ENCODE measurements at places on chromosomes 12 and 14.
A peak's percentile ranks its signal among the peaks of the same experiment; 100 is the strongest.

DNA sequence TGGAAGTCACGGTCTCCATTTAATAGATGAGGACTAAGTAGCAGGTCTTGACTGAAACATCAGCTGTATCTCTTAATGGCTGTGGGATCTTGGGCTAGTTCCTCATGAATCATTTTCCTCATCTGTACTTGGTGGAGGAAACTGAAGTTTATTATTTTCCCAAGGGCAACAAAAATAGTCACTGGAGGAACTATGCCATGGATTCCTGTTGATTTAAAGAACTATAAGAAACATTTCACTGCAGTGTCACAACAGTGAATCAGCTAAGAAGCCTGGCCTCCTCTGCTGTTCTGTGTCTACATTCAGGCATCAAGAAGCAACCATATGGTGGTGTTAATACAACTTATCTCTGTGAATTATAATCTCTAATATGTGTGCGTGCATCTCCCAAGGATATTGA, 200.5 kb downstream of the STXBP6 start:
- DNase-seq: no peak

- DNase-seq: no peak
Observed at GRCh38 chr14:68766299-68767247, 26.3 kb downstream of the ZFP36L1 start.

DNA sequence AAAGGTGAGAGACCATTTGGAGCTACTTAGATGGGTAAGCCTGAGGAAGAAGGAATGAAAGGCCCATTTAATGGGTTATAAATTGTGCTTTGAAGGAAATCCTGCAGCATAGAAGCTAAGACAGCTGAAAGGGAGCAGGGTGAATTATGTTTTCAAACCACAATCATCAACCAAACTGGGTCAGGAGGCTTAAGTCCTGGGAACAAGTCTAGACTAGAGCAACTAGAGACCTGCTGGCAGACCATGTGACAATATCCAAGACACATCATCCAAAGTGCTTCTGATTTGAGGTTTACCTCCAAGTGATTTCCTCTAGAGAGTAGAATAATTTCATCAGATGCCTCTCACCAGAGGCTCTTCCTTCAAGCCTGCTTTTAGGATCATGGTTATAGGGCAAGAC, 53.7 kb downstream of the MAP3K9 start:
- DNase-seq: no peak

DNA sequence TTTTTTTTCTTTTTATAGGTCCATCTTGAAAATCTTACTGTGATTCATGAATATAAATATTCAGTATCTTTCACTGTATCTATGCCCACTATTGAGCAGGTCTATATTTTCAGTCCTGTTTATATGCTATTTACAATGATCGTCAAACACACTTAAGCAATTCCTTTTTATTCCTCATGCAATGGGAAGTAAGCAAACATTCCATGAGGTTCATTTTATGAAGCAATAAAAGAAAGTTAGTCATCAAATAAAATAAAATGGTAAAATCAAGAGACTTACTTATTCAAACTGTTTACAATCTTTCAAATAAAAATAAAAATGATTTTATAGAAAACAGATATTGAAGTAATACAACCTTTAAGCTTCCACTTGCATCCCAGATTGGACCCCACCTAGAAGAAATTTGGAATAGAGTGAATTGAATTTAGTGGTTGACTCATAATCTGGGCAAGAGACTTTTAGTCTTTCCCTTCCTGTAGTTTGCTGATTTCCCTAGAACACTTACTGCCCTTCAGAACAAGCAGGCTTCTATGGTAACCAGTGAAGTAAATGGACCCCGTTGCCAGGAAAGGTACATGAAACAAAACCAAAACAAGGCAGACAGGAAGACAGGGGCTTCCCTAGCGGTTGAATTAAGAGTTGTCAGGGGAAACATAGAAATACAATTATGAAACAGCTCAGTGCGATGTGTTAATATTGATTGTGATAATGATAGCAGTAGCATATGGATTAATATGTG, 241.0 kb upstream of the ATP2B1 start:
- peak; percentile 98 for DNase-seq

DNA sequence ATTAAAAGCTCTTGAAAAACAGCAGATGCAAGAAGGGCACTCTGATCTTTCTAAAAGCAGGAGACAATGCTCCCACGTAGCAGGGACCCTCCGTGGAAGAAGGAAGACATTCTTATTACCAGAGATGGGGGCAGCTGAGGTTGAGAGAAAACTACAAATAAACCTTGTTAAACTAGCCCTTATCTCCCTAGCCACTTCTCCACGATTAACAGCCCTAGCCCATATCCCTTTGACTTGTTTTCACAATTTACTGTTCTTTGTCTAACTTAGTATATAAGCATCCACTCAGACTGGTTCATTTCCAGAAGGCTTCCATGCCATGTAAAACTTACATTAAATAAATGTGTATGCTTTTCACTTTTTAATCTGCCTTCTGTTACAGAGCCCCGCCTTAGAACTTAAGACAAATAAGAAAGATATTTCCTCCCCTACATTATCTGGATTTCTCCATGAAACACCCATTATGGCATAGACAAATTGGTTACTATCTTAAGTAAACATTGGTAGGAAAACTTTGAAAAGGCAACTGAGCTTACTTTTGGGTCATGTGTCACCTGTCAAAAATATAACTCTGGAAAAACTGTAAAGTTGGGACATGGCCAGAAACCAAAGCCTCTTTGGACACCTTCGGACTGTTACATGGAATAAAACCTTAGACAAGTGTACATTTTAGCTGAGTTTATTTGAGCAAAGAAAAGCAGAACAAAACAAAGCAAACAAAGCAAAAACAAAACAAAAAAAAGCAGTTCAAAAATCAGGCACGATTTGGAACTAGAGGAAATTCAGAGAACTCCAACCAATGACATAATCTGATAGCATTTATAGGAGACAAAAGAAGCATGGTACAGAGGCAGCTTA, 4.9 kb upstream of the RNASE1 start:
- no peak for DNase-seq

GRCh38 chr12:51980051-51980808, 26.5 kb upstream of the TAMALIN start:
- DNase-seq: peak; percentile 70

GRCh38 chr14:75542588-75543091, 20.4 kb downstream of the BATF start:
- DNase-seq: peak; percentile 77

GRCh38 chr12:131415781-131416180, 295.1 kb upstream of the SFSWAP start:
- no peak for DNase-seq

- DNase-seq: no peak
Observed at GRCh38 chr14:95337041-95337595, 17.4 kb upstream of the CLMN start.

GRCh38 chr12:109476807-109477184, 304 bp downstream of the KCTD10 start:
- no peak for DNase-seq

DNA sequence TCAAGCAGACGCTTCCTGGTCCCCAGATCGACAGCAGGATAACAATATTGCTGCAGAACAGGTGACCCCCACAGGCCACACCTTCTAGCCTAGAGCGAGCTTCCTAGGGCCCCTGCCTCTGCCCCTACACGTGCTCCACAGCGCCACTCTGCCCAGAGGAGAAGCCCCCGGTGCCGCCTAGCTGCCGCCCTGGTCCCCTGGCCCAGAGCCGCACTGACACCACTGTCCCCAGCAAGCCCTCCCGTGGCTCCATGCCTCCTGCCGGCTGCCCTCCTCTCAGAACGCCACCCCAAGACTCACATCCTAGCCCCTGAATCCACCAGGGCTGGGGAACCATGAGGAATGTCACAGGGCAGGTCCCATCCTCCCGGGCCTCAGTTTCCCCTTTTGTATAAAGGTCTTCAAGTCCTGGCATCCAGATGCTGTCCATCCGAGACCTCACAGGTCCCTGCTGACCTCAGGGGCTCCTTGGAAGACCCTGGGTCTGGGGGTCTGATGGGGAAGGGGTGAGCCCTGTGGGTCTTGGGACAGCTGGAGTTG, 31.0 kb downstream of the JAG2 start:
- no peak for DNase-seq

DNA sequence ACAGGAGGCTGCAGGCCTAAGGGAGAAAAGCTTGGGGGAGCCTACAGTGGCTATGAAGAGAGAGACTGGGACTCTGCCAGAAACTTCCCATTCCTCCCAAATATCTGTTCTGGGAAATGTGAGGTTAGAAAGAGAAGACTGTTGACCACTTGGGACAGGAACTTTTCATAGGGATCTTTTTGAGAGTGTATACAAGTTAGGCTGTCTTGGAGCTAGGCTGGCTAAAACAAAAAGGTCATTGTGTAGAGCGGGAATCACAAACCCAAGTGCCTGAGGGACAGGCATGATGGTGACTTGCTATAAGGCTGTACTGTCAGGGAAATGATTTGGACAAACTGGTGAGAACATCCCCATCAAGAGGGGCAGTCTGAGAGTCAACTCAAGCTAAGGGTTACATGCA, 175.1 kb downstream of the GRIP1 start:
- no peak for DNase-seq

GRCh38 chr14:71551291-71551950, 380.8 kb upstream of the RGS6 start:
- DNase-seq: no peak

GRCh38 chr14:33569821-33570687, 380.8 kb downstream of the EGLN3 start:
- DNase-seq: no peak

- no peak for DNase-seq
Observed at GRCh38 chr12:46650688-46651087, 175.1 kb downstream of the SLC38A4 start.

DNA sequence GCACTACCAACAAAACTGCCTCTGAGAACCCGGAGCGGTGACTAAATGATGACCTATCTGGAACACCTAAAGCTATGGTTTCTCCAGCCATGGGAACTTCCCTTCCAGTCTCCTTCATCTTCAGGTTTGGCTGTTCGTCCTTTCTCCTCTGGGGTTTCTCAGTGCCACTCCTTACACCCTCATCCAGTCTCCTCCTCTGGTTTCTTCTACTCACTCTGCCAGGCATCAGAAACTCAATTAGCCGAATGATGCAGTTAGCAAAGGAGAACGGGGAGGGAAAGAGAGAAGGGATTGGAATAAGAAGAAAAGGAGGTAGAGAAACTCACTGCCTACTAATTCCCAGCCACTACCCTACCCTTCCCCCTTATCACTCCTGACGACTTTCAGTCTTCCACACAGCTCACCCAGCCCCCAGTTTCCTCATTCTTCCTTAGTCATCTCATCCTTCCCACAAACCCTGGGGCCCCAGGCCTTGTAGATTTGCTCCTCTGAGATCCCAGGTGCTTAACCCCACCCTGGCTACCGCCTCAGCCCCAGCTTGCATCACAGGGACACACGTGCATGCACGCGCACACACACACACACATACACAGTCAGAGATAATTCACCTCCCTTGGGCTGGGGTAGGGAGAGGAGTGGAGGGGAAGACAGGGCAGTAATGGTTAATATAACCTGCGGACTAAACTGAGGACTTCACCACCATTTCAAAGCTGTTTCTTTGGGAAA, 13.0 kb downstream of the FGD6 start:
- DNase-seq: no peak

DNA sequence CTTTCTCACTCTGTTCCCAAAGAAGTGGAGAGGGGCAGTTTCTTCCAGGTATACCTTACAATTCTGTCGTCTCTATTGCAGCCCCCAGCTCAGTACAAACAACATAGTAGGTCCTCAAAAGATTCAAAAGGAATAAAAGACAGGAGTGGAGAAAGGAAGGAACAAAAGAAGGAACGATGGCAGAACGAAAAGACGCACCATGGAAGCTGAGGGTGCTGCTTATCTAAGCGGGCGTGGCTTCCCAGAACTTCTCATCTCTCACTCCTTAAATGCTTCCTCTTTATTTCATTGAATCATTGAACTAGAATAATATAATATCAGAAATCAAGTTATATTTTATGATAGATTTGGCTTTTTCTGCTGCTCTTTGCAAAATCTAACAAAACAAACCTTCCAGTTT, 13.7 kb upstream of the LTA4H start:
- DNase-seq: no peak

DNA sequence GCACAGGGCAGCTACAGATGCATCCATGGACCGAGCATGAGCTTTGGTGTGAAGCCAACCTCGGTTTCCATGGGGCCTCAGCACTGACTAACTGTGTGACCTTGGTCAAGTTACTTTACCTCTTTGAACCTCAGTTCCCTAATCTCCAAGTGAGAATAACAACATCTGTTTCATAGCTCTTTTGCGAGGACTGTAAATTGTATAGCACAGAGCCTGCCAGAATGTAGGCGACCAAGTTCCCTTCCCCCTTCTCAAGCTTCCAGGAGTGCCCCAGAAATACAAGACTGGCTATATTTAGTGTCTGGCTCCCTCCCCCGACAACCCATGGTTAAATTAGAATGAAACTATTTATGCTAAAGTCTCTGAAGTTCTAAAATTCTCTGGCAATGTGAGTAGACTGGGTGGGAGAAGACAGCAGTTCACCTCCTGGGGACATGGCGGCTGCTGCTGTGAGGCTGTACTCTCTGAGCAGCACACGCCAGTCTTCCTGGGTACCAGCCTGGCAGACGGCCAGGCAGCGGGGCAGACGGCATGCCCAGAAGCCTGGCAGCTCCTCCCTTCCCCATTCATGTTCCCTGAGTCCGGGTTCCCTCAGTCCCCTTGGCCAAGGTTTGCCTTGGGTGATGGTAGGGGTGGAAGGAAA, 22.0 kb upstream of the TMED10 start:
- DNase-seq: no peak

DNA sequence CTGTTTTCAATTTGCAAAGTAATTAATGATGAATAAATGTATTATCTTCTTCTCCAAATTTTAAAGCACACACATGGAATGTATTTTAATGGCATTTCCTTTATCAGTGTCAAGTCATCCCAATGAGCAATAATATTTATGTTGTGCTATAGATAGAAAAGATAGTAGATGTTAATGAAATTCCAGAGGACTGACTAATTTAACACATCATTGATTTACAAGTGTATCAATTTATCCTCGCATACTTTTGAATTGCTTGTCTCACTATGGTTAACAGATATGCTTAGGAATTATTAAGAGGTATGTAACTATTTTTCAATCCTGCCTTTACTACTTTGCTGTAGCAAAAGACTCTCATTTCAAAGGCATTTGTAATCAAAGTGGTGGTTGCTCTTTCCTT, 842.9 kb downstream of the SLC6A15 start:
- DNase-seq: no peak

- no peak for DNase-seq
Observed at GRCh38 chr14:89549381-89550125, 132.5 kb upstream of the FOXN3 start.

DNA sequence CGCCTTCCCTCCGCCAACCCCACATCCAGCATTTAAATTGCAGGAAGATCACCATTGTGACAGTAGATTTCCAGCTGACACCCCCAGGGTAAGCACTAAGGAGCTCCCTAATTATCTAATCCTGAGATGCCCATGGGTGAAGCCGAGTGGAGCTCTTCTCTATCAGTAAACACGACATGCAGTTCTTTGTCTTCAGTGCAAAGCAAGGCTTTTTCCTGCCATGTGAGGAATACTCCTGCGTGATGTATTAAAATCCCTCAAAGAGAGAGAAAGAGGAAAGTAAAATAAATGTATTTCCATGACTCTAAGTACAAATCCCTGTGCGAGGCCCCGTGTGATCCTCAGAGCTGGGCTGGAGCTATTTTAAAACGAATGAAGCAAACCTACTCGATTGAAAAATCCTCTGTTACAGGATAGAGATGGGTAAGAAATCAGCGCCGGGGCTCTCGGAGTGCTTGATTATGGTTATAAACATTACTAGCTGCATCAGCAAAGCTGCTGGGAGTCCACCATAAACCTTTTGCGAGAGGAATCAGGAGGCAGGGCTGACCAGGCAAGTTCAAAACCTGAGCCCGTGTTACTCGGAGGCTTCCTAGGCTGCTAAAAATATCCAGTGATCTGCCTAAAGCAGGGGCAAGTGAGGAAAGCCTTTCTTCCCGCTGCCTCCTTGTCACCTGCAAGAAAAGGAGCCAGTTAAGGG, 61.5 kb downstream of the MAP1LC3B2 start:
- DNase-seq: no peak

All from CD4-positive, alpha-beta T cell treated with Interleukin-4 for 4 hours (primary cell).